HL-60 (cell line): ENCODE measurements at places on chromosomes 4 and X.
A peak's percentile ranks its signal among the peaks of the same experiment; 100 is the strongest.

GRCh38 chr4:165788686-165789463, 84.2 kb upstream of the TLL1 start:
- DNase-seq, result no peak

DNA sequence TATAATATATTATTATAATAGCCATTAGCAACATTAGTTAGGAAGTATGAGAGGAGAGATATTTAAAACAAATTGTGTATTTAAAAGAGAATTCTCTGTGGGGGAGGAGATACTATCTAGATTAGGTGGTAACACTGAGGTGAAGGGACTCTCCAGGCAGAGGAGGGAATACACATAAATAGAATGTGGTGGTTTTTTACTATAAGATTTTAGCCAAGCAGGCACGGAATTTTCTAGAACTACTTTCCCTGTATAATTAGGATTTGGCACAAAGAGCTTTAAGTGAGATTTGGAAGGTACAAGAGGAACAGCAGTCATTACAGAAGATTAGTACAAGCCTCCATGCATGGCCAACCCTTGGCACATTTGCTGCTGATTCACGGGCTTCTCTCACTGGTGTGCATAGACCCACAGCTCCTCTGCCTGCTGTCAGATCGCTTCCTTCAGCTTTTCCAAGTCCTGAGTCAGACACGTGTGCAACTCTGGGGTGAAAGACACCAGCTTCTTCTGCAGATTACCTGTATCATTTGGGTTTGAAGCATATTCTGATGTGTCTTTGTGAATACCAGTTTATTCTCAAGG, 685.5 kb downstream of the KCTD8 start:
- DNase-seq, result no peak

DNA sequence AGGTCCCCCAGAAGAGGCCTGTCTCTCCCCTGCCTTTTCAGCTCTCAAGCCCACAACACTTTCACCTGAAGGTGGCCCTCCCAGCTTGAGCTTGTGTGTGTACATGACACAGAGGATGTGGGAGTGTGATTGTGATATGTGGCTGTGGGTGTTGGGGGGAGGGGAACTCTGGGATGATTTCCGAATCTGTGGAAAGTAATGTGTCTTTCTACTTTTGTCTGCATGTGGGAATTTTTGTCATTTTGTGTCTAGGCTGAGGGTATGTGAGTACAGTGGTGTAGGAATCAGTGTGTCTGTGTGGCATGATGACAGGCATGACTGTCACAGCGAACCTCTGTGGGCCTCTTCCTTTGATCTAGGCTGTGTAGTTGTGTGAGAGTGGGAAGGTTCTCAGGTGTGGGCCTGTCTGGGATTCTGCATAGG, 6.4 kb downstream of the SYP start:
- DNase-seq, result no peak

- no peak for DNase-seq
Observed at GRCh38 chrX:52830551-52830950, 19.5 kb downstream of the XAGE5 start.

DNA sequence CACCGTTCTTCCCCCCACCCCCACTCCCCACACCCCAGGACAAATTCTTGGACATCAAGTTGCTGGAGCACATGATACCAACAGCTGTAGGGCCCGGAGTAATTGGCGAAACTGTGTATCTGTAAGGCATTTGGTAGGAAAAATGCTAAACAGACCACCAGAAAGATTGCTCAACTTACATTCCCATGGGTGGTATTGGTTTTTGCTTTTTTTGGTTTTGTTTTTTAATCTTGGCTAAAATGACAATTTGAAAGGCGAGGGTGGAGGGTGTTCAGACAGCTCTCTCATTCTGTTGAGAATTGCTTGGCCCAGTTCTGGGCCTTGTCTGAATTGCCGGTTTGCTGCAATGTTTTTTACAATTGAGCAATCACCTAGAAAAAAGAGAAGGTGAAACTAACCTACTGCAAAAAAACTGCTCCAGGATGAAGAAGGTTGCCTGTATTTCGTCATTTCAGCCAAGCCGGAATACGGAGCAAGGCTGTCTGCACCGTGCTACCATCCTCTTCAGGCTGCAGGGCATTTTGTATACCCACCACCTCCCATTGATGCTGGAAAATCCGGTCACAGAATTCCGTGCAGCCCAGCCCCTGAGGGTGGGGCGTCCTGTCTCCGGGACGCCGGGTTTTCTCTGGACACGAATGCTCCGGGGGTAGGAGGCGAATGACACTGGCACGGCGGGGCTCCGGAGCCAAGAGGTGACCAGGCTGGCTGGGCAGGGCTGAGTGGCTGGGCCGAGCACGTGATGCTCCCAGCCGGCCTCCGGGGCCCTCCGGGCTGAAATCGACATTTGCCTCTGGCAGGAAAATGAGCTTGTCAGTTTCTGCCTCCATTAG, at the start of gene CLCN4:
Gene CLCN4 (plus strand): TSS at position 777 of the 833 bp plus-strand sequence. CDS start 28,058 bp downstream, outside the sequence.
- DNase-seq, result peak; percentile 52

GRCh38 chrX:78796916-78797315, 49.4 kb downstream of the LPAR4 start:
- peak; percentile 37 for DNase-seq

DNA sequence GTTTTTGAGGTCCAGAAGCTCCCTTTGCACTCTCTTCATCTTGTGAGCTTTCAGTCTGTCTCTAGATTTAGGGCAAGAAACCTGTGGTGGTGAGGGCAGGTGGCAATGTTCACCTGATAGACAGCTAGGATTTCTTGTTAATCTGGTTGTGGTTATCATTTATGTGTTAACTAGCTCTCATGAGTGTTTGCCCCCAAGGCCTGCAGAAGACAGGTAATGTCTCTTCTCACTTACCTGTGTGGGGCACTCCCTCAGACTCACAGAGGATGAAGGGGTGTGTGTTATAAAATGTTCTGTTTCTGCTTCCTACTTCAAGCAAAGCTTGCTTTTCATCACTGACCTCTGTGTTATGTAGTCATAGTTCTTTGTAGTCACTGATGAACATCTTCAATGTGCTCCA, 17.8 kb downstream of the EGF start:
- DNase-seq, result no peak

- no peak for DNase-seq
Observed at GRCh38 chr4:71201817-71202576, 136.8 kb upstream of the SLC4A4 start.

- no peak for DNase-seq
Observed at GRCh38 chr4:155304375-155304774, 72.4 kb downstream of the MAP9 start.

DNA sequence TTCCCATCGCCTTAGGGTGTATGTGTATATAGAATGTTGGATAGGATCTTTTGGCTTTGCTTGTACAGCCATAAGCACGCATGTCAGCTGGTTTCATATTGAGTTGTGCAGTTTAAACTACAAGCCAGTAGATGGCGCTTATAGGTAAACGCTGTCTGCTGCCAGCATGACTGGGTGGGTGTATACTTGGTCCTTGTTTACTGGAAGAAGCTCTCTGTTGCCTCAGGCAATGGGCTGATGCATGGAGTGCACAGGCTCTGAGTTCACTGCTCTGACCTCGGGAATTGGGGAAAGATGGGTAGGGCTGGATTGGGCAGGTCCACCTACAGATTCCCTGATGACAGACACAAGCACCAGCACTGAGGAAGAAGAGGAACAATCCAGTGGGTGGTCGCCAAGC, 831.5 kb downstream of the STIM2 start:
- peak; percentile 25 for DNase-seq

GRCh38 chr4:139951021-139951420, 203.0 kb downstream of the MAML3 start:
- DNase-seq, result no peak

GRCh38 chr4:163264934-163265333, 67.5 kb downstream of the NPY1R start:
- no peak for DNase-seq

DNA sequence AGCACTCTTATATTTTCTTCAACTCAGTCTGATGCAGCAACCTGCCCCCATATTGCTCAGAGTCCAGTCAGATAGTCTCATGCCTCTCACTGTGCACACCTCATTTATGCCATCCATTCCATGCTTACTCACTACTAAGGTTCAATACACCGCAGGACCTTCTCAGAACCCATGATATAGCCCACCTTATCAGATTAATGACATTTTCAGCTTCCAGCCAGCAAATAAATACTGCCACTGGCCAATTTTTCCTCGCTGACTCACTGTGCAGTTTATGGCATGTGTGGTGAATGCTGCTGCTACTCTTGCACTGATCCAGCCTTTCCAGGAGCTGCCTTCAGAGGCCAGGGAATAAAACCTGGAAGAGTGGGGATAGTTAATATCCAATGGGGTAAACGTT, 380.6 kb upstream of the SPOCK3 start:
- no peak for DNase-seq

- no peak for DNase-seq
Observed at GRCh38 chrX:123860983-123861382, 1.1 kb downstream of the XIAP start.

DNA sequence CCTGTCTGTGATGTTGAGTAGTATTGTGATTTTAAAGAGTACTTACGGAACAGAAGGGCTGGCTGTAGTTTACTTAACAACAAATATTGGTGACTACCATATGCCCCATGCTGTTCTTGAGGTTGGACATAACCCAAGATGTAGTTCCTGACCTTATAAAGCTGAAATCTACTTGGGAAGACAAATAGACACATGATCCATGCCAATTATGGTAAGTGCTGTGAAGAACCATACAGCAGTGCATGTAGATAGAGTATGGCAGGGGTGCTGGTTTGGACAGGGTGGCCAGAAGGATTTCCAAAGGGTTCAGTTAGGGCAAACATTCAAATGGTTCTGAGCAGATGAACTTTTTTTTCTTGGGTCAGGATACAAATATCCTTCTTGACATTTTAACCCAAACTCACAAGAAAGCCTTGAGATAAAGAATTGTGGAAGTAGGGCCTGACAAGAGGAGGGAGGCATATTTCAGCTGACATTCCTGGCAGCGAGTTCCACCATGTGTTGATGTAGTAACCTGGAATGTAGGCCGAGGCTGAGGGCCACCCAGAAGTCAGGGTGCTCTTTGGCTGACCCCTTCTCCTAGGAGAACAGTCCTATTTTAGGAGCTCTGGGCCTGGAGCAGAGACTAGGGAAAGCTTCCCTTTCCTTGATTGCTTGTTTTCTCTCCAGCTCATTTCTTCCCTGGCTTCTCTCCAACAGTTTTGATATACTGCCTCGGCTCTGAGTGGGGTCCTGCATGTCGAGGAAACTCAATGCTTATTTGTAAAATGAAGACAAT, 74.2 kb downstream of the FREM3 start:
- no peak for DNase-seq

- peak; percentile 50 for DNase-seq
Observed at GRCh38 chr4:186067757-186068385, 1.1 kb upstream of the TLR3 start.

DNA sequence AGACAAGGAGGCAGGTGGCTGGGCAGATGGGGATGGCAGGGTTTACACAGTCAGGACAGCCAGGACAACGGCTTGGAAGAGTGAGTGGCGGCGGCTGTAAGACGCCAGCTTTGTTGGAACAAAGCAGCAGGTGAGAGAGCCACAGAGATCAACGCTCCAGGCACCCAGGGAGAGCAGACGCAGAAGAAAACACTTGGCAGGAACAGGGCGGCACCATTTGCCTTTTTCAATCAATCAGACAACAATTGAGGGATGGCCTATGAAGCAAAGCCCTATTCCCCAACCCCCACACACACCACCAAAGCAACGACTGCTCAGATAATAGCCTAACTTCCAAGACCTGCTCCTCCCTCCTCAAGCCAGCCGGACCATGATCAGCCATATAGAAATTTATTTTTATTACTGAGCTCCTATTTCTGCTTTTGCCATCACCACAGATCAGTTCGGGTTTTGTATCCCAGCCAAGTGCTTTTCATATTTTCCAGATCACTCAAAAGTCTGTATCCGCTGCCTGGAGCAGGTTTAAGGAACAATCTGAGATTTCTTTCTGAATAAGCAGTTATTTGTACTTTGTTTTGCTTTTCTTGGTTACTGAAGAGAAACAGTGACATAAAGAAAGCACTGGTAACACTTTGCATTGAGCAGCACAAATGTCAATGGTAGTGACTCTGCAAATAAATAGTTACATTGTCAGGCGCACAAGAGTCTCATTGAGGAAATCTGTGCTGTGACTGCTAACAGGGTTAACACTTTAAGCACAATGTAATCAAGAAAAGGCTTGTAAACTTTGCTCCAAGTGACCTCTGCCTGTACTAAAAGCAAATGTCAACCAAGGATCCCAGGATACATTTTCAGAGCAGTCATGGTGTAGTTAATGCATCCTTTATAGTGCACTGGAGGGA, 81.8 kb upstream of the RBPJ start:
- no peak for DNase-seq

DNA sequence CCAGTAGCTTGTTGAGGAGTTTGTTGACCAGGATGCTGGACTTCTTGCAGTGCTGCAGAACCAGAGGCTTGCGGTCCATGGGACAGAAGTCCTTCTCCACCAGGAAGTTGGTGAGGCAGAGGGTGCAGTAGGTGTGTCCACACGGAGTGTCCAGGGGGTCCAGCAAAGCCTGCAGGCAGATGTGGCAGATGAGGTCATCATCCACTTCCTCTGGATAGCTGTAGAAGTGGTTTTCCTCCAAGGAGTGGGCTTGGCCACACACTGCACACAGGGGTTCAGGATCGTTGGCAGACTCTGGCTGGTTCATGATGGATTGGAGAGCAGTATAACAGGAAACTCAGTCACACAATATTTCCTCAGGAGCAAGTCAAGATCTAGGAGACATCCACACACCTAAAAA, 17.6 kb downstream of the LNX1 start:
- no peak for DNase-seq

DNA sequence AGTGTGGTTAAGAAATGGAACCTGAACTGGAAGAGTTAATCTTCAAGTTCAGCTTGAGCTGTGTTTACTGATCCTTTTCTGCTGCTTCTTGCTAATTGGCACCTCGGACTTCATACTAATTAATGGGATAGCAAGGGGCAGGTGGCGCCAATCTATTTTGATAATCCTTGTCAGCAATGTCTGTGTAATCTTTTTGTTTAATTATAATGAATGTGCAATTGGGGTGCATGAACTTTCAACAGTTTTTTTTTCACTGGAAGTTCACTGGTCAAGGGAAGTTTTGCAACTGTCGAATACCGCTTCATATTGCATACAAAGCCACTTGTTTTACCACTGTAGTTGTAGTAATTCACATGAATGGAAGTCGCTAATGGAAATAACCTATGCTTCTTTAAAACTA, 261.0 kb downstream of the BMPR1B start:
- DNase-seq, result no peak

DNA sequence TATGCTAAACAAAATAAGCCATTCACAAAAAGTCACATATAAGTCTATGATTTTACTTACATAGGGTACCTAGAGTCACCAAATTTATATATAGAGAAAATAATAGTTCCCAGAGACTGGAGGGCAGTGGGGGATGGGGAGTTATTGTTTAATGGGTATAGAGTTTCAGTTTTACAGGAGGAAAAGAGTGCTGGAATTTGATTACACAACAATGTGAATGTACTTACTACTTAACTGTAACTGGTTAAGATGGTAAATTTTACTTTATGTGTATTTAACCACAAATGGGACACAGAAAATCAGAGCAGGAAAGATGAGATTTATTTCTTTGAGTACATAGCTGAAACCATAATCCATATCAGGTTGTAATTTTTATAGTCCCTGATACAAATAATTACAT, 144.4 kb downstream of the TMA16 start:
- DNase-seq, result no peak
